Urinary bladder (tissue), 4 donors: ENCODE measurements at places on chromosomes 4 and X. TPM values are rescaled to one million over a fixed set of nuclear protein-coding genes. Genes with fewer than 3 reads are reported as not detected.

DNA sequence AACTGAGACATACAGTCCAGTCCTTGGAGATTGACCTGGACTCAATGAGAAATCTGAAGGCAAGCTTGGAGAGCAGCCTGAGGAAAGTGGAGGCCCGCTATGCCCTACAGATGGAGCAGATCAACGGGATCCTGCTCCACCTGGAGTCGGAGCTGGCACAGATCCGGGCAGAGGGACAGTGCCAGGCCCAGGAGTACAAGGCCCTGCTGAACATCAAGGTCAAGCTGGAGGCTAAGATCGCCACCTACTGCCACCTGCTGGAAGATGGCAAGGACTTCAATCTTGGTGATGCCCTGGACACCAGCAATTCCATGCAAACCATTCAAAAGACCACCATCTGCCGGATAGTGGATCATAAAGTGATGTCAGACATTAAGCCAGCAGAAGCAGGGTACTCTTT lies 20.4 kb upstream of the FRMPD3 start:
- DNase-seq, result no peak

DNA sequence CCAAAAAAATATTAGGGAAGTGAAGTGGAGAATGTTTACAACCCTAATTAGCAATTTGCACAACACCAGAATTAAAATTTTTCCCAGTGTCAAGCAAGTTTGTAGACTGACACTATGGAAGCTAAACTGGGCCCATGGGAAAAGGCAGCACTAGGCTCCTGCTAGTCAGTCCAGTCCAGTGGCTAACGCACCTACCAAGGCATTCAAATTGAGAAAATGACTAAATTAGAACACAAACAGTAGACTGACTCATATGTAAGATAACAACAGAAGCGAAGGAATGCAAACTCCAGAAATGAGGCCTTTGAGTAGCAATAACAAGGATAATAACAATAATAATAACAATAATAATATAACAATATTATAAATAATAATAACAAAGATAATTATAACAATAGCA lies 90.7 kb downstream of the GRIA3 start:
- no peak for DNase-seq

BRCC3 gene
- 16.3 TPM for total RNA-seq

GRCh38 chrX:5051831-5052491 lies 1176.7 kb downstream of the NLGN4X start:
- no peak for DNase-seq

GIMD1 gene
- total RNA-seq, result not detected

- no peak for DNase-seq
These were observed 45.4 kb upstream of the PDLIM3 start for GRCh38 chr4:185580699-185581098.

GRCh38 chr4:174156239-174156826 lies 127.1 kb downstream of the FBXO8 start:
- DNase-seq, result no peak
